Fibroblast of lung (primary cell): ENCODE measurements at places on chromosomes 6 and 20.

DNA sequence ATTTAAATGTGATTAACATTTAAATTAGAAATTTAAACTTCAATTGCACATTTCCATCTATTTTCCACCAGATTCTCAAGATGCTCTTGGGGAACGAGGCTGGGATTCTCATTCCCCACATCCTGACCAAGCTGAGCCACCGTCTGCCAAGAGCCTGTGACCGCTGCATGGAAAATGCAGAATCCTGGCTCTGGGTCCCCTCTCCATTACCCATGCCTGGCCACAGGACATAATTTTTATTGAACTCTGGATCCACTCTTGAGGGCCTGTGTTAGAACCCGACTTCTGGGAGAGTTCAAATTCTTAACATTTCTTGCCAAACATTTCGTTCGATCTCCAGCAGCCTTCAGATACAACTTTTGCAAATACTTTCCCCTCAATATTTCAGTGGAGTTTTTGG, 201.6 kb upstream of the SNX9 start:
- H3K4me3 ChIP-seq = no peak overlapping the region
- no peaks in the 10 kb centered on the region for H3K4me1 ChIP-seq
- DNase-seq = no peak
- H3K27ac ChIP-seq = no peak overlapping the region

DNA sequence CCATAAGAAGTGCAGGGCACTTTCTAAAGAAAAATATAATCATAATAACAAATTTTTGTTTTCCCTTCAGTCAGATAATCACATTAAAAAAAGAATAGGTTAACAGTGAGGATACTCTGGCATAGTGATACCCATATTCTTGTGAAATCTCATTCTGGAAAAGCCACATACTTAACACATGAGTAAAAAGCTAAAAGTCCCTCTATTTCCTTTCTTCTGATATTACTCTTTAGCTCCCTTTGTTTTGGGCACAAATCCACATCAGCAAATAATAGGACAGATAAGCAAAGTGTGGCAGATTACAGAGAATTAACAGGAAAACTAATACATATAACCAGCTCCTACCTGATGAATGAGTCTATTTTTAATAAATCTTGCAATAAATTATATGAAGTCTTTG, 15.8 kb downstream of the SHPRH start:
- no peak overlapping the region for H3K4me3 ChIP-seq
- H3K36me3 ChIP-seq = no peaks in the 10 kb centered on the region
- no peaks in the 10 kb centered on the region for H3K4me1 ChIP-seq

DNA sequence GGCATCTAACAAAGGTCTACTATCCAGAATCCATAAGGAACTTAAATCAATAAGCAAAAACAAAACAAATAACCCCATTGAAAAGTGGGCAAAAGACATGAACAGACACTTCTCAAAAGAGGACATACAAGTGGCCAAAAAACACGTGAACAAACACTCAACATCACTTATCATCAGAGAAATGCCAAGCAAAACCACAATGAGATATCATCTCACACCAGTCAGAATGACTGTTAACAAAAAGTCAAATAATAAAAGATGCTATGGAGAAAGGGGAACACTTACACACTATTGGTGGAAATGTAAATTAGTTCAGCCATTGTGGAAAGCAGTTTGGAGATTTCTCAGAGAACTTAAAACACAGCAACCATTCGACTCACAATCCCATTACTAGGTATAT, 19.4 kb upstream of the VNN1 start:
- no peak overlapping the region for H3K27ac ChIP-seq
- H3K27me3 ChIP-seq = no peaks in the 10 kb centered on the region
- peaks cover 4% of the 10 kb centered on the region for H3K4me1 ChIP-seq
- DNase-seq = no peak

DNA sequence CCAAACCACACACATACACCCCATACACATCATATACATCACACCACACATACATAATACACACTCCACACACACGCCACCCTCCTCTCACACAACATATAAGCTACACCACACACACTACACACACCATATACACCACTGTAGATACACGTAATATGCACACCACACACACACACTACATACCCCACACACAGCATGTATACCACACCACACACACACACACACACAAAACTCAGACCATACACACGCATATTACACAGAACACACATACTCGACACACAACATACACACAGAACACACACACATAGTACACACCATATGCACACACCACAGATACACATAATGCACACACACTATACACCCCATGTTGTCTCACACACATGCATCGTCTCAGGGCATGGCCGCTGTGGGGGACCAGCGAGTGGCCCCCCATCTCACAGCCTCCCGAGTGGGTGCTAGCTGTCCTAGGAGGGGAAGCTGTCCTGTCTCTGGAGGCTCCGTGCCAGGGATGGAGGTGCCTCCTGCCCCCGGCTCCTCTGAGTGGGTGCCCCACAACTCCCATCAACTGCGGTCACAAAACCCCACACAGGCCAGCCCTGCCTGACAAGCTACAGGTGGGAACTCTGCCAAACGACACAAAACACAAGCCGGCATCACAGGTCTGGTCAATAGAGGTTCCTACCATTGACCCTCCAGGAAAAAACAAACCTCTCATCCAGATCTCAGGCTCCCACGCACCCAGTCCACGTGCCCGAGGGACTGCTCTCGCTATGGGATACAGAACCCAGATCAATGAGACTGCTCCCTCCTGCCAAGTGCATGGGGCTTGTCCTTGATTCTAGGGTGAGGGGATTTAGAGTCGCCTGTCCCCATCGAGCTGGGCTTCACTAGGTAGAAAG, 49.1 kb downstream of the DACT2 start:
- H3K27me3 ChIP-seq = no peaks in the 10 kb centered on the region
- H3K36me3 ChIP-seq = no peaks in the 10 kb centered on the region
- no peak for DNase-seq
- H3K27ac ChIP-seq = no peak overlapping the region

DNA sequence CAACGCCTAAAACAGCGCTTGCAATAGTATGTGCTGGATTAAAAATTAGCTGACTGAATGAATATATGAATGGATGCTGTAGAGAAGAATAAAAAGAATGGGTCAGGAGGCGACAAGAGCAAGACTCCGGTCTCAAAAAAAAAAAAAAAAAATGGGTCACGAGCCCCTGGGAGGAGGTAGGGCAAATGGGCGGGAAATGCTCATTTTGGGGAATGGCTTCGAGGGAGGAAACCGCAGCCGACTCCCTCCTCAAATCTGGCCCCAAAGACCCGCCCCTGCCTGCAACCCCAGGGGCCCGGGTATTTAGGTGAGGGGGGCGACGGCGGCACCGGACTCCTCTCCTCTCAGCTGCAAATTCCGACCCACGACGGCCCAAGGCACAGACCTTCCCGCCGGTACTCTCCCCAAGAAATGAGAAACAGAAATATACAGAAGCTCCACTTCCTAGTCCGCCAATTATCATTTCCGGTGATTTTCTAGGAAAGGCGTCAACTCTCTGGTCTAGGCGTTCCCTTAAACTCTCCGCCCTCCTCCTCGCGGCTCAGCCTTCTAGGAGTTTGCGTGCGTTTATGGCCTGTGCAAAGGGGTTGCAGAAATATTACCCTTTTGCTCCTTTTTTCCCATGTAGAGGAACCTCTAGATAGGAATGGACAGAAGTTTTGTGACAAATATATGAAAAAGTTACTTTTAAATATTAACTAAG, at the start of gene ZNF311:
Gene ZNF311 (minus strand): TSS at position 133 of the 703 bp plus-strand sequence. CDS start 1,361 bp downstream, outside the sequence.
- no peaks in the 10 kb centered on the region for H3K36me3 ChIP-seq
- H3K4me3 ChIP-seq = peak within 1 kb of the TSS; percentile 67
- H3K27me3 ChIP-seq = no peaks in the 10 kb centered on the region
- no peak within 1 kb of the TSS for H3K27ac ChIP-seq
- peak; percentile 67 for DNase-seq

DNA sequence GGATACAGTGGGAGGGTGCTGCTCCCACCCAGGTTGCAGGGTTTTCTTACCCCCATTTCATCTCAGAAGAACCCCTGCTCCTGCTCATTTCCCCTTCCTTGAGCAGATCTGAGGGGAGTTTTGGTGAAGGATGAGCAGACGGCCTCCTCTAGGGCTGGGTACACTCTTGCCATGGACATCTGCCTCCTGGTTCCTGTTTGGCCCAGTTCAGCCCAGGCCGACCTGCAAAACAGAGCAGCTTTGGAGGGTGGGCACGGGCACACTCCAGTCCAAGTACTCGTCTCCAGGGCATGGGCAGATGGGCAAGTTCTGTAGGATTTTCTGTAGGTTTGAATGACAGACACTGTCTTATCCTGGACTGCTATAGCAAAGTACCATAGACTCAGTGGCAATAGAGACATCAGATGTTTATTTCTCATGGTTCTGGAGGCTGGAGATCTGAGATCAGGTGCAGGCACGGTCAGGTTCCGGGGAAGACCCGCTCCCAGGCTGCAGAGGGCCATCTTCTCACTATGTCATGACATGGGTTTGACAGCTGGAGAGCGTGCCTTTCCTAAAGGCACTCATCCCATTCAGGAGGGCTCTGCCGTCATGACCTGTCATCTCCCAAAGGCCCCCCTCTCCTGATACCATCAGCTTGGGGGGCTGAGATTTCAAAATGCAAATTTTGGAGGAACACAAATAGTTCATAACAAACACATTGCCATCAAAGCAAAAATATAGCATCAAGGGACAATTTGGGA, 6.2 kb downstream of the NPBWR2 start:
- H3K36me3 ChIP-seq = no peaks in the 10 kb centered on the region
- no peak for DNase-seq
- no peak overlapping the region for H3K4me3 ChIP-seq
- no peak overlapping the region for H3K27ac ChIP-seq
- no peaks in the 10 kb centered on the region for H3K4me1 ChIP-seq

DNA sequence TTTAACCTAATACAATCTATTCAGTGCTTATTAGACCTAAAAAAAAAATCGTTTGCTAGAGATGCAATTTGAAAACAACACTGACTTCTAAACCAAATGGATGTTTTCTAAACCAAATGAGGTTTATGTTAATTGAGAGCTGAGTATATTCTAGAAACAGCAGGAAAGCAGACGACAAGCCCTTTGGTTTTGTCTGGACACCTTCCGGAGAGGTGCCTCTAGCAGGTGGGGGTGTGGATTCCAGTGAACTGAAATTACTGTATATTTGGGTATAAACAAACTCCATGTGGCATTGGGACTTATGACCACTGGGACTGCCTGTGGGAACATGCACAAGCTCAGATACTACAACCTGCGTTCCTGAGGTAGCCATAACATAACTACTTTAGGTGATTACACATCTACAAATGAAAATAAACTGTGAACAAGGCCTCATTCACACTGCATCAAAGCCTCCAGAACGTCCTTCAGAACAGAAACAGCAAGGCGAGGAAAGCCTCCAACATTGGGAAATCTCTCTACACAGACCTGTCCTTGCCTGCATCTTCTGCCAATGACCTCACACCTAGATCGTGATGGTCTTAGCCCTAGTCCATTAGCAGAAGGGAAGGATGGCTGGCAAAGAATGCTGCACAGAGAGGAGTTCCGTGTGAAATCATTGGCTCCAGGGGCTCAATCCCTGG, 206.8 kb upstream of the FOXQ1 start:
- H3K36me3 ChIP-seq = no peaks in the 10 kb centered on the region
- H3K4me3 ChIP-seq = no peak overlapping the region

GRCh38 chr6:39303425-39304153, 10.6 kb downstream of the KCNK17 start:
- H3K36me3 ChIP-seq = no peaks in the 10 kb centered on the region
- no peak overlapping the region for H3K27ac ChIP-seq
- H3K4me1 ChIP-seq = no peaks in the 10 kb centered on the region
- H3K27me3 ChIP-seq = no peaks in the 10 kb centered on the region
- no peak overlapping the region for H3K4me3 ChIP-seq
- DNase-seq = no peak
